ENCODE measurements at places on chromosomes 3 and 15.

GRCh38 chr3:181622365-181622764, 89.4 kb upstream of the SOX2 start:
- no peak for DNase-seq

GRCh38 chr3:98967758-98968157, 66.3 kb upstream of the DCBLD2 start:
- no peak for DNase-seq

GRCh38 chr15:67607329-67607728, 64.8 kb downstream of the MAP2K5 start:
- no peak for DNase-seq

GRCh38 chr3:13812034-13812471, 67.8 kb downstream of the WNT7A start:
- DNase-seq: no peak

DNA sequence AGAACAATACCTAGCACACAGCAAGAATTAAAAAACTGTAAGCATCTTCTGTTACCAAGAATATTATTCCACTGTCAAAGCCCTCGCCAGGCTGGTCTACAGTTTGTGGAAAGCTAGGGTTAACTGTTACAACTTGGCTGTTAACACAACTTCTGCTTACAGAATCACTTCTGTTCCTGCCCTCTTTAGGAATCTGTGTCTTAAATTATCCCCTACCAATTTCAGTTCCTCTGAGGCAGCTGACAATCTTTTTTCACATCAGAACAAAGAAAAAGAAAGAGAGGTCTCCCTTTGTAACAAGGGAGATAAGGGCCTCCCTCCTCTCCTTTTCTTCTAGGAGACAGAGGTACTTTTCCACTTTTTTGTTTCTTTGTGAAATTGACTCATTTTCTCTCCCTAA, 188.9 kb downstream of the FMN1 start:
- no peak for DNase-seq

DNA sequence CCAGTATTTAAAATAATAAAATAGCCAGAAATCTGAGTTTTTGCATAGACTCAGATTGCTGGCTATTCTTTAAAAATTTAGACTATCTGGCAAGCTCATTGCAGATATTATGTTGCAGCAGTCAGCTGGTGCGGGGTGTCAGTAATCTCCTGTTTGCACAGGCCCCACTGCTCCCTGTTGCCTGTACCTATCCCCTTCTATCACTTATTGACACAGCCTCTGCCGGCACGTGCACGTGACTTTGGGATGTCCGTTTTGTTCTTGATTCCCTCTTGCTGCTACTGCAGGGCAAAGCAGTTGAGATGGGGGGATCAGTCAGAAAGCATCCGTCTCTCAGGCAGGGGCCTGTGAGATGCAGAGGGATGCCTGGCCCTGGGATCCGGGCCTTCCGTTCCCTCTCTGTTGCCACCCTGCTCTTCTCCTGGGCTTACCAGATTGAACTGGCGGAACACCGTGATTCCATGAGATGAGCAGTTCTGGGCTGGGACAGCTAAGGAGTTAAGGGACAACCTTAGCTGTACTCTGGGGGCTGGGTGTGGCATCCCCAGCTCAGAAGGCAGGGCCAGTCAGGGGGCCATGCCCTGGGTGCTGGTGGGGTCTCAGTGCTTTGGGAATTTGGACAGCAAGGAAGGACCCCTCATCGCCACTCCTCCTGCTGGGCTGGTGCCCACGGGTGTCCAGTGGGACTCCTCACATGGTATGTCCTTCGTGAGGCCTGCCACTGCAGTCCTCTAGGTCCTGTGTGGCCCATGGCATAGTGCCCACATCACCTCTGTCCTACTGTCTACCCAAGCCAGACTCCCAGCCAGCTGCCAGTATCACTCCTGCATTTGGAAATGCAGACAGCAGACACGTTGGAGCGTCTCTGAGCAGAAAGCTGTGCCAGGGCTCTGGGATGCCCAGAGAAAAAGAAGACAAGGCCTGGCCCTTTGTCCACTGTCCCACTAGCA, 11.8 kb downstream of the MRAS start:
- no peak for DNase-seq

DNA sequence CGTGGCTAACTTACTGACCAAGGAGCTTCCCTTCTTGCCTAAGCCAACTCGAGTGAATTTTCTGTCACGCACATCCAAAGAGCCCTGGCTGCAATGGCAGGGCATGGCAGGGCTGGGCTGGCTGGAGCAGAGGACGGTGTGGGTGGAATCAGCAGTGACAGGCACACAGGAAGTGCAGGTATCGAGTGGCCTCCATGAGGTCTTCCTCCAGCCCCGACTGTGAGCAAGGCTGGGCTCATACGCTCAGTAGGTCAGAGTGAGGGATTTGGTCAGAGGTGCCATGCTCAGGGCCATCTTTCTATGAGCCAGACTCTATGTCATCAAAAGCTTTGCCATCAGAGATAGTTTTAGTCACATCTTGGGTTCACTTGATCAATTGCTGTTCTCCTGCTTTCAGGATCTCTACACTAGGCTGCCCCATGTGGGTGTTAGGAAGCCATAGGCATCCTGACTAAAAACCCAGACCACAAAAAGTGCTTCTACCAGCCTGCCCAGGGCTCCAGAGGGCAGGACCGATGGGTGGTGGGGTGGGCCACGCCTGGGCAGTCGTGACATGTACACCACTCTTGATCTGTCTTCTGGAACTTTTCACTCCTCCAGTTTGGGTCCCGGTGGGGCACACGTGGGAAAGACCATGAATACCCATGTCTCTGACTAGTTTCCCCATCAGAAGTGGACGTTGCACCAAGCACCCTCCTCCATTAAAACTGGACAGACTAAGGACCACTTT, 22.6 kb upstream of the COMMD4 start:
- no peak for DNase-seq

DNA sequence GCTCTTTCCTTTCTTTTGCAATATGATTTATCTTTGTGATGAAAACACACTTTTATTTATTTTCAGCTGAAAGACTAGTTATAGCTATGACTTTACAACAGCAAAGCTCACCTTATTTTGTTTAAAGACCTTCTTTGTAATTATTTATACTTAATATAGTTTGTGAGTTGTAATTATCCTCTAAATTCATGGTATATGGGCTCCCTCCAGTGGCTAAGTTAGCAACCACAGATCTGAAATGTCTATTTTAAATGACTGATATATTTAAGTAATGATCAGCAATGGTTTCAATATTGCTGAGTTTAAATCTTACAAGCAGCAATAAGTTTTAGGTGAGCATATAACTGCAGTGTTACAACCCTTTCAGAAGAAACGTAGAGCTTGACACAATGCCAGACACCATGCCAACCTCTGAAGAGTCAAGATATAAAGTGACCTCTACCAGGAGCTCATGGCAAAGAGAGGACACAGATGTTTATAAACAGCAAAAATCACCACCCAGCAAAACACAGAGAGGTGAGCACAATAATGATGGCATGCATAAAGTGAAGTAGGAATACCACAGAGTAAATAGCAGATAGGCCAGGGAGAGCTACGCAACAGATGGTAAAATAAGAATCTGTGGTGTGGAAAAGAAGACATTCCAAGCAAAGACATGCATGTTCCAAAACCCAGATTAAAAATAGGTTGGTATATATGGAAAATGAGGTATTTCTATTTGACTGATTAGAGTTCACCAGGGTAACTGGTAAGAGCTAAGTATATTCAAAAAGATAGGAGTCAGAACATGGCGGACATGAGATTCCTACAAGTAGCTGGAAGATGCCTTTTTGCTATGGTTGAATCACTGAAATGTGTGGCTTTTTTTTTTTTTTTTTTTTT, 143.7 kb upstream of the ZNF385D start:
- no peak for DNase-seq

- no peak for DNase-seq
Measured at GRCh38 chr3:57923101-57923500, 85.1 kb upstream of the FLNB start.

GRCh38 chr3:20222274-20222673, 36.3 kb upstream of the SGO1 start:
- DNase-seq: no peak

GRCh38 chr3:176193032-176193730, 1004.1 kb downstream of the TBL1XR1 start:
- DNase-seq: no peak

GRCh38 chr3:114144909-114145688, 33.8 kb downstream of the DRD3 start:
- DNase-seq: no peak

GRCh38 chr15:89358435-89358754, 23.8 kb upstream of the POLG start:
- no peak for DNase-seq

- DNase-seq: no peak
Measured at GRCh38 chr3:49654955-49655556, 19.1 kb upstream of the APEH start.

DNA sequence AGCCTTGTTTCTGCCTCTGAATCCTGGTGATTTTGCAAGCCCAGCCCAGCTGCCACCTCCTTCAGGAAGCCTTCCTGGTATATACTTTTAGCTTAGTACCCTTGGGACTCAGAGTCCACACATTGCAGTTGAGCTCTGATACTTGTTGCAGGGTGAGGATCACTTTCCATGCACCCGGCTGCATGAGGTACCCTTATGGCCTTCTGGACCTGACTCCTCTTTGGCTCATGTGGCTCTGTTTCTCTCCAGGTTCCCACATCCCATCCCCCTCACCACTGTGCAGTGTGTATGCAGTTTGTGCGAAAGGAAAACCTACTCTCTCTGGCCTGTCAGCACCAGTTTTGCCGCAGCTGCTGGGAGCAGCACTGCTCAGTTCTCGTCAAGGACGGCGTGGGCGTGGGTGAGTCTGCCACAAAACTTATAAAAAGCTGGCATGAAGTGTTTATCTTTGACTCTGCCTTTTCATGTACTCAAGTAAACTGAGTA, 23.1 kb upstream of the P4HTM start:
- DNase-seq: no peak

DNA sequence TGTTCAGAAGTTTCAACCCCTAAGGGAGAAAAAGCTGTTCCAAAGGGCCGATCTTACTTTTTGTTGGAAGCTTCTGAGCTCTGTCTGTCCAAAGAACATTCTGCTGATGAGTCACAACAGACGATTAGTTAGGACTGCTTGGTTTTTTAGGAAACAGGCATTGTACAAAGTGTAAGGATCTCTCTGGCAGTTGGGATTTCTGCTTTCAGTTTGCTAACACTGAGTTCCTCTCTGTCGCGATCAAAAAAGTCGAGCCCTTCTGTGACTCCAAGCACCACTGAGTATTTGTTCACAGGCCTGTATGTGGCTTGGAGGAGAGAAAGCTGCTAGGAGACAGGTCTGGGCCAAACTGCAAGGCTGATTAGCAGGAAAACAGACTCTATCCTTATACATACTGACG, 91.8 kb upstream of the PFN2 start:
- DNase-seq: no peak

DNA sequence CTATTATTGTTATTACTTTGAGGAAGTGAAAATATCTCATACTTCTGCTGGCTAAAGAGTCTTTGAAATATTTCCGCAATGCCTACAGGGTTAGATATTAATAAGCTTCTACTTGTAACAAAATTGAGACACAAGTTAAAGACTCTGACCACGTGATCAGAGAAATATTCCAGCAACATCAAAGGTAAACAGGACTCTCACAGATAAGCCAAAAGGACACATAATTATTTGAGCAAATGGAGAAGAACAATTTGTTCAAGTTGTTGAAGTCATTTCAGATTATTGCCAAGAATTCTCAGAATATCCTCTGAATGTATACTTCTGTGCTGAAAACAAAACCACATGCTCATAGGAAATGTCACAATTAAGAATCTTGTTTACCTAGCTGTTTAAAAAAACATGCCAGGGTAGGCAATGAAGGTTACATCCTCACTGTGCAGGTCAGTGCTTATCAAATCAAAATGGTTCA, 225.8 kb upstream of the ALCAM start:
- no peak for DNase-seq

DNA sequence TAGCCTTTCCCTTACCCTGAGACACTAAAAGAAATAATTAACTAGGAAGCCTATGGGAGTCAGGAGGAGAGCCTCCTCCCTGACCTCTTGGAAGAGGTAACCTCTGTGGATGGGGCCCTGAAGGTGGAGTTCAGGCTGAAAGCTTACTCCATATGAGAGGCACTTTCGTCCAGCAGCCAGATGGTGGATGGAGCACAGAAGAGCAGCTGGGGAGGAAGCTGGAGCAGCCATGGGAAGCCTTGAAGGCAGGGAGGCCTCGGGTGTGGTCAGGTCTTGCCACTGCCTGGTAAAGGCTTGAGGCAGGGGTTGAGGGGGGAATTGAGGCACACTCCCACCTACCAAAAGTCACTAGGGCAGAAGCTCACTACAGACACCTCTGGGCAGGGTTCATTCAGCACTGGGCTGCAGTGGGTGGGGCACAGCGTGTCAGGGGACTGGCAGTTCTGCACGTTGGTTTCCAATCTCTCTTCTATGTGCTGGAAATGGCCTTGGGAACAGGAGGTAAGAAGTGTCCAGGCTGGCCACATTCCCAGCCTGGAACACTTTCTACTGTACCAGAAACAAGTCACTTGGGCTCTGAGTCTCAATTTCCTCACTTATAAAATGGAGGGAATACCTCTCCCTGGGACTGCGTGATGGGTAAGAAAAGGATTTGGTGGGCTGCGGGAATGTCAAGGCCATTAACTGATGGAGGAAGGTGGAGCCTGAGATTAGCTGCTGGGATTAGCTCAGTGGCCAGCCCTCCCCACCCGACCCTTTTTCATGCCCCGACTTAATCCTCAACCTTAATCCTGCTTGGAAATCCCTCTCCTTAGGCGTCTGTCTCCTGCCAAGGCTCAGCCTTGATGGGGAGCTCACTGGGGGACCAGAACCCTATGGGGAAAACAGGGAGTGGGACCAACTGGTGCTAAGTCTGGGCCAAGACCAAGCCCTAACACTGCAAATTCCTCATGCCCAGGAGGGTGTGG, 5.4 kb downstream of the PCBP4 start:
- no peak for DNase-seq

DNA sequence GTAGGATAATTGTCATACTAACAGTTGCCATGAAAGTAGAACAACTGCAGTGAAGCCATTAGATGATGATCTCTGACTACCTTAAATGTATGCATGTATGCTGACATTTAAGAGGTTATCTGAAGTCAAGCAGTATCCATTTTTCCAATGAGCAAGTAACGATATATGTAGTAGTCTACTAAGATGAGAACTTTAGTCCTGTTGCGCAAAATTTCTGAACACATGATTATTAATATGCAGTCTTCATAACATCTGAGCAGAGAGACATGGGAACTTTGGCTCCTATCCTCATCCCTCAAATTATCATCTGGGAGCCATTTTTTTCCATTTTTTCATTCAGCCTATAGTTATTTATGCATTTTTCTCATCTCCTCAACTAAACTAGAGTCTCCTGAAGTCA, 79.2 kb downstream of the MME start:
- DNase-seq: no peak

- no peak for DNase-seq
Measured at GRCh38 chr3:155743606-155744005, 1.3 kb downstream of the PLCH1 start.

GRCh38 chr15:23763021-23763420, 75.9 kb upstream of the NDN start:
- DNase-seq: no peak

- DNase-seq: no peak
Measured at GRCh38 chr3:103965764-103966163, 1400.9 kb upstream of the ALCAM start.

Data from NCI-H1694 (cell line).